ENCODE measurements at places on chromosomes 2 and 18.
A peak's percentile ranks its signal among the peaks of the same experiment; 100 is the strongest.

GRCh38 chr2:238462782-238463396, 36.2 kb downstream of the ASB1 start:
- DNase-seq: no peak

DNA sequence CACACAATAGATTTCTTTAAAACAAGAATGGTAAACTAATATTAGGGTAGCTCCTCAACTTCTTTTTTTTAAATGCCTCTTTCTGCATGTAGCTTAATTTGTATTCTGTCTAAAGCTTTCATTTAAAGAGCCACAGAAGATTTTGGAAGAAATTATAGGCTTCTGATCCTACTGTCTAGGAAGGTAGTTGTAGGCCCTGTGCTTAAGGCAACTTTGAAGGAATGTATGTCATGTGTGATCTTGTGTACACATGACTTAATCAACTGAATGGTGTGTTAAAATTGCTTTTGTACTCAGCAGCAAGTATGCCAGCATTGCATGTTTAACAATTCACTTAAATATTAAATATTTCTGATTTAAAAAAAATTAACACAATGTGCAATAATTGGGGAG, 51.5 kb upstream of the LYPD6 start:
- DNase-seq: no peak

- DNase-seq: peak; percentile 35
Observed at GRCh38 chr2:159797543-159798375, at the start of gene CD302. CD302 (minus strand) TSS chr2:159798208; CDS start chr2:159798198, 10 bp downstream.

GRCh38 chr18:71405169-71405809, 1116.4 kb downstream of the SOCS6 start:
- DNase-seq: no peak
